Fibroblast of skin of scalp (primary cell): ENCODE measurements at places on chromosomes 11 and 22.

DNA sequence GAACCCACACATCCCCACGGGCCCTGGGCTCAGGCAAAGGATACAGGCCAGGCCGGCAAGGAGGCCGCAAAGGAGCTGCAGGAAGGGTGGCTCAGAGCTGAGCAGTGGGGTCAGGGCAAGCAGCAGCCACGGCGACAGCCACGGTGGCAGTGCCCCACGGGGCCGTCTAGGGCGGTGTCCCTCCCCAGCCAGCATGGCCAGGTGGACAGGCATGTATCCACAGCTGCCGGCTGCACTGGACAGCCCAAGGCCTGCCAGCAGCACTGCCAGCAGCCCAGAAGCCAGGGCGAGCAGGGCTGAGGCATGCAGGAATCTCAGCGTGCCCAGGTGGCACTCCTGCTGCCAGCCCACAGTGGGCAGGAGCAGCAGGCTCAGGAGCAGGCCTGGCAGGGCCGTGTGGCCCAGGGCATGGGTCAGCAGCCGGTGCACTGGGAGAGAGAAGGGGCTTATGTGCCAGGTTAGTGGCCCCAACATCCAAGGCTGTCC, 3.9 kb downstream of the RHBDD3 start:
- no peak for DNase-seq

DNA sequence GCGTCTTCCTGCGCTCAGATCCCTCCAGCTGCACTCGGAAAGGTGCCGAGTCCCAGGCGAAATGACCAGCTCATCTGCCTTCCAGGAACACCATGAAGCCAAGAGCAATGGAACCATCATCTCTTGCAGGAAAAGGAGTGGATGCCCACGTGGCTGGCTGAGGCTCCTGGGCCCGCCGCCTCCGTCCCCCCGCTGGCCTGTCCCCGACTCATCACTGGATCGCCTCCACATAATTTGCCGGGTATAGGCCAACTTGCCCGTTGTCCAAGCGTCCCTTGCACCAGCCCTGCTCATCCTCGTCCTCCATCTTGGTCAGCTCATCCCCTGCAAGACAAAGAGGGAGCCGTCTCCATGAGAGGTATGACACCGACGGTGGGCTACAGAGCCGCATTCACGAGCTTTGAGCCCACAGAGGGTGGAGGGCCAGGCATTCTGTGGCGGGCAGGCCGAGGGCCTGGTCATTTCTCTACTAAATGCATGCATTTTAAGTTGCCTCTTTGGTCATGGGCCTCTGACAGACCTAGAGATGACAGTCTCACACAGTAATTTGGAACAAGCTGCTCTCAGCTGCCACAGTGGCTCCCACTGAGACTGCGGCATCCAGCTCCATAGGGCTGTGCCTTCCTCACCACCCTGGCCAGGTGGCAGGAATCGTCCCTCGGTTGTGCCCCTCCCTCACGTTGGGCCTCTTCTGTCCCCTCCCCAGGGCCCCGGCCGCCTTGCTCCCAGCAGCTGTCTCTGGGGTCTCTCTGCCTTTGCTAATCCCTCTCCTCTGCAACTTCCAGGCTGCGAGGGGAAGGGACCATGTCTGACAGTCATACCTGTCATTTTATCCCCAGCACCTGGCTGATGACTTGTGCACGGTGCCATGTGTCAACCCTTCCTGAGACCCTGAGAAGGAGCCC, 14.3 kb upstream of the ARFGAP3 start:
- no peak for DNase-seq

DNA sequence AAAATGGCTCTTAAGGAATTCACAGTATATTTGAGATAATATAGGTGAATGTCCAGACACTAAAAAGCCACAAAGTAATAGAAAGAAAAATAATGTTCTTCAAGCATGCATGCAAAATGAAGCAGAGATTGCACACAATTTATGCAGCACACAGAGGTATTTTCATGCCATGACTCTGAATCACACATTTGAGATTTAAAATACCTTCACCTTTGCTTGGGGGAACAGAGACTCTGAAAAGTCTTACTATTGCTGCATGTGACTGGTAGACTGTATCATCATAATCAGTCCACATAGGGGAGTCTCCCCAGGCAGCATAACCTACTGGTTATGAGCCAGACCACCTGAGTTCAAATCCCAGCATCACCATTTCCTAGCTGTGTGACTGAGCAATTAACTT, 96.2 kb downstream of the RCN1 start:
- DNase-seq = no peak

DNA sequence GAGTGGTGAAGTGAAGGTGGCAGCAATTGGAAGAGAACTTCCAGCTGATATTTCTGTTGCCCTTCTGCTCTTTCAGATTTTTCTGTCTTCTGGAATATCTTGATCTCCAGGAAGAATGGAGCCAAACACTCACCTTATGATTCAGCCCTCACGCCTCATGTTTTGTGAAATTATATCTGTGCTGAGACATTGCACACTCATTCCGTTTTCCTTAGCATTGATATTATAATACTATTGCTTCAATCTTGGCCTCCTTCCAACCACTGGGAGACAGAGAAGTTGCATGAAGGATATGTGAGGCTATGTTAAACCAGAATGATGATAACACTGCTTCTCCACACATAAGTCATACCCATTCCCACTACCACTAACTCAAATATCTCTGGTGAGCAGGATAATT, 177.9 kb downstream of the ETS1 start:
- DNase-seq = peak; percentile 82

DNA sequence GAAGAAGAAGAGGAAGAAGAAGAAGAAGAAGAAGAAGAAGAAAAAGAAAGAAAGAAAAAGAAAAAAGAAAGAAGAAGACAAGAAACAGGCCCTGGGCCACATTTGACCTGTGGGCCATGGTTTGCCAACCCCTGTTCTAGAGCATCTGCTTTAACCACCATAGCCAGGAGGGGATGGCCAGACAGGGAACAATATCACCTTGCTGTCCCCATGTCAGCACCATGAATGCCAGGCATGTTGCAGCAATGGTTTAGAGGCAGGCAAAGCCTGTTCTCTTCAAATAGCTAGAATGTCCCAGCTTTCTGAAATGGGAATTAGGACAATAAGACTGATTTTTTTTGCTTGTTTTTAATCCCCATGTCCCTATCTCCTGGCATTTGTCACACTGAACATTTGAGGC, 338.6 kb upstream of the PLET1 start:
- no peak for DNase-seq

DNA sequence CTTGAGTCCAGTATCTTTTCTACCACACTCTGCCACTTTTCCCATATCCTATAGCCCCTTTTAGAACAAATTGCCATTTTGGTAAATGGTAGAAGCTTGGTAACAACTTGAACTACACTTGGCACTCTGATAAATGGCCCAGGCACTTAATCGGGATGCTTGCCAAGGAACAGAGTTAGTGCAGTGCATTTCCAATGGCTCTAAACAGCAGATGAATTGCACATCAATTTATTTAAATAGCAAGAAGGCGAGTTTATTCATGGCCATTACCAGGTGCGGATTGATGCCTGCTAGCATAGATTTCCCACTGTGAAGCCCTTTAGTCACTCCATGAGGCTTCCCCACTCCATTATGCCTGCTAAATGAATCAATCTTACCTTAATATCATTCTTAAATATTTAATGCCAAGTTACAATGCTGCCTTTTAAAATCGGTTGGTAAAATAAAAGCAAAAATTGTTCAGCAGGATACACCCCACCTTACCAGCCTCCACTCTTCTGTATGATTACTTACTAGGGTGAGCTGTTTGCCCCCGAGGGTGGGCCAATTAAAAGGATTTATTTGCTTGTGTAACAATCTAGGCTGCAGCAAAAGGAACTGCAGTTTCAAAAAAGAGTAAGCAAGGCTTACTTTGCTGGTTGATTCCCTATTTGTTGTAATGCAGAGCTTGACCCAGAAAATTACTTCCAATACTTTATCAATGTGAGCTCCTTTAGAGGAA, 136.0 kb upstream of the ARHGAP42 start:
- no peak for DNase-seq

GRCh38 chr11:62493801-62494200, 52.8 kb downstream of the AHNAK start:
- DNase-seq = no peak

- DNase-seq = no peak
Measured at GRCh38 chr22:48018346-48018745, 1255.9 kb downstream of the TBC1D22A start.

DNA sequence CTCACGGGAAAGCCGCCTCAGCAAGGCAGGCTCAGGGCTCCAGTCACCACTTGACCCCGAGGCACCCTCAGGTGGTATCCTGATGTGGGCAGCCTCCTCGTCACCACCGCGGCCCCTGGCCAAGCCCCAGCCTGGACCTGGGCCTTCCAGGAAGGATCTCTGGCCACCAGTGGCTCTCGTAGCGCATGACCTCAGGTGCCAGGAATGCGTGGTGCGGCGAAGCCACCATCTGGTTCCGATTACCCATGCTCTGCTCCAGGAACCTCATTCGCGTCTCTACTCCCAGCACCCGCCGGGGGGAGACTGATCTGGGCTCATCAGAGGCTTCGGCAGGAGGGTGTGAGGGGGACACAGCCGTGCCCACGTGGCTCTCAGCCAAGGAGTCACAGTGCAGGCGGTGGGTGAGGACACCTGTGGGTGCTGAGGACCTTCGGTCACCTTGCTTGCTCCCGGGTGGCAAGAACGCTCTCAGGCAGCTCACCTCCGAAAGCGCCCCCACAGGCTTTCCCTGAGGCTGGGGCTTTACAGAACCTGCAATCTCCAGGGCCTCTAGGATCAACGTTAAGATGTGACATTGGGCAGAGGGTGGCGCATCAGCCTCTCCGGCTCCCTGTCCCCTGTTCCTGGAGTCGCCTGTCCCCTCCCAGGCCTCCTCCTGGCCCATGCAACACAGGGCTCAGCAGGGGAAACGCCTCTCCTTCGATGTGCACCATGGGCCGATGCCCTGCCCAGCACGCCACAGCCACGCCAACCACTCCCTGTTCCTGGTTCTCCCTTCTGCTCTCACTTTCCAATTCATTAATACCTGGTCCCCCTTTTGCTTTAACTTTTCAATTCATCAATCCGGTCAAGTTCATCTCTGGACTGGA, 39.0 kb downstream of the TBX1 start:
- DNase-seq = peak; percentile 94

- no peak for DNase-seq
Measured at GRCh38 chr11:70483917-70484316, 85.6 kb downstream of the CTTN start.

DNA sequence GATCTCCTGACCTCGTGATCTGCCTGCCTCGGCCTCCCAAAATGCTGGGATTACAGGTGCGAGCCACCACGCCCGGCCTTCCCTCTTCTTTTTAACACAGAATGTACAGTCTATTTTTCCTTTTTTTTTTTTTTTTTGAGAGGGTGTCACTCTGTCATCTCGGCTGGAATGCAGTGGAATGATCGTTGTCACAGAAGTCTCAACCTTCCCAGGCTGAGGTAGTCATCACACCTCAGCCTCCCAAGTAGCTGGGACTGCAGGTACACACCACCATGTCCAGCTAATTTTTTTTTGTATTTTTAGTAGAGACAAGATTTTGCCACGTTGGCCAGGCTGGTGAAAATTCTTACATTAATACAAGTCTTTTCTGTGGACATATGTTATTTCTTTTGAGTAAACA, 13.1 kb downstream of the PPP6R2 start:
- DNase-seq = no peak

DNA sequence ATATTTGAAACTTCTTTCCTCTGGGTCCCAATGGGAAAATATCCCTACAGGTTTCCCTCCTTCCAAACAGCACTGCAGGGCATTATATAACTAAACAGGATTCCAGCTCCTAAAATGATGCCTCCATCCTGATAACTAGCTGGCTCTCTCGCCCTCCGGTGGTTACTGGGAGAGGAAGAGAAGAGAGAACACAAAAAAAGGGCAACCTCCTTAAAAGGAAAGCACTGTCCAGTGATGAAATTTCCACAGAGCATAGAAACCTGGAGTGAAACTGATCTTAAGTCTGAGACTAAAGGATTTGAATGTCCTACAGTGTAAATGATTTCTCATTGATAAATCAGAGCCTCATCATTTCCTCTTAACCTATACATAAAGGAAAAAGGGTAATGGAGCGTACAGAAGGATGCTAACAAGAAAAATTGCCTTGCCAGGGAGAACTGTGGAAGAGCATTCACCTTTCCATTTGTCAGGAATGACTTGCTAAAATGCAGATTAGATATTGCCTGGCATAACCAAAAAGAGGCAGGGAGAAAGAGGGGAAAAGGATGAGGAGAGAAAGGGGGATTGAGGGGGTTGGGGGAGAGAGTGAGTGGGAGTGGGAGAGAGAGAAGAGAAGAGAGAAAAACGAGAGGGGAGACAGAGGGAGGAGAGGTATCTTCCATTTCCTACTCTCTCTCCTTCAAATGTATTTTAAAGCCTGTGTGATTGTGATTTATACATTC, 121.3 kb downstream of the APOL5 start:
- peak; percentile 87 for DNase-seq

DNA sequence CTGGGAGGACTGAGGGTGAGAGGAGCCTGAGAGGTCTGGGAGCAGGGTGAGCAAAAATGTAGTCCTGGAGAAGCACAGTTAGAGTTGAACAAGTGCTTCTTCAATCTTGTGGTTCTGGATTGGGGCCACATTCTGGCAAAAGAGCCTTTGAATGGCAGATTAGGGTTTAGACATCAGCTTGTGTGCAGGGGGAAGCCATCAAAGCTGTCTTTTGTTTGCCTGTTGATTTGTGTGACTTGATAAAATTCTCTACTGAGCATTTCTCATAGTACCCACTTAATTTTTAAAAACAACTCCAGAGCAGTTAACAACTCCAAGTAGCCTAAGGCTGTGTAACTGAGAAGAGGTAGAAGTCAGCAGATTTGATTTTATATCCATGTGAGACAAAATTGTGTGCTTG, 166.2 kb downstream of the FAT3 start:
- no peak for DNase-seq

DNA sequence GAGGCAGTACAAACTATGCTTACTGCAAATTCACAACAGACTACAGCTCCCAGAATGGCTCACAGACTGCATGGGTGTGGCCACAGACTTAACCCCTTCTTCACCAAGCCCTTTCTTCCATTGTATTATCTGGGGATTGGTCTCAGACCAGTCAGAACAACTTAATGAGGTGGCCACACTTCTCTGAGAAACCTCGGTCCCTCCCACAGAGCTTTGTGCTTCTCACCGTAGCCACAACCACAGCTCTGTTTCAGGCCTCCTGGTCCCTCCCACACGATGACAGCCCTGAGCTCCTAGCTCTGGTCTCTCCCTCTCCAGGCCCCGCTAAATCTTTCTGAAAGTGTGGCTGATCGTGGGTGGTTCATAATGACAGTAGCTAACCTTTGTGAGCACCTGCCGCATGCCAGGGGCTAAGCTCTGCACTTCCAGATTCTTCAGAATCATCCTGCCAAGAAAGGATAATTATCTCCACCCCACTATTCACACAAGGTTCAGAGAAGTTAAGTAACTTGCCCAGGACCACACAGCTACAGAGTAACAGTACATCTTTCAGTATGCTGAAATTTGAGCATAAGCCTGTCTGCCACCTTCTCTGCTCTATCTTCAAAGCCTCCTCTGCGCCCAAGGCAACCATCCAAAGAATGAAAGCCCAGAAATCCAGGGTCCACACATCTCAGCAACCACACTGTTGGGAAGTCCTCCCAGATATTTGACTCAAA, 5.4 kb downstream of the PDE2A start:
- DNase-seq = no peak

- DNase-seq = no peak
Measured at GRCh38 chr22:31431950-31432349, 32.5 kb downstream of the DRG1 start.

- DNase-seq = no peak
Measured at GRCh38 chr22:42156121-42156520, 25.5 kb upstream of the CYP2D6 start.

GRCh38 chr11:34905666-34906065, 10.5 kb downstream of the APIP start:
- no peak for DNase-seq
